ENCODE measurements at places on chromosomes 13 and 19.
A peak's percentile ranks its signal among the peaks of the same experiment; 100 is the strongest.

DNA sequence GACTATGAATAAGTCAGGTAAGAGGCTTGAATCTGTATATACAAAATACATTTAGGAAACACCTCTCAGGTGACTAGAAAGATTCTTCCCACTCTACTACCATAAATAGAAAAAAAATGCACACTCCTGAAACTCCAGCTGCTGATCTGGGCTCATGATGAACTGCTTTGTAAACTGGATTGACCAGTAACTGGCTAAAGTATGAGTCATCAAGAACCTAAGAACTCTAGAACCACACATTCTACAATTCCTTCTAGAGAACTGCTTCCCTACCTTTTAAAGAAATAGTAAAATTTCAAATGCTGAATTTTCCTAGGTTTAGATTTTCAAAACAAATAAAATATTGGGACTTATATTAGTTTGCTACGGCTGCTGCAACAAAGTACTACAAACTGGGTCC lies 55.2 kb downstream of the ELF1 start:
- no peak for DNase-seq

- no peak for DNase-seq
Observed at GRCh38 chr13:41827507-41828213, 133.2 kb downstream of the VWA8 start.

DNA sequence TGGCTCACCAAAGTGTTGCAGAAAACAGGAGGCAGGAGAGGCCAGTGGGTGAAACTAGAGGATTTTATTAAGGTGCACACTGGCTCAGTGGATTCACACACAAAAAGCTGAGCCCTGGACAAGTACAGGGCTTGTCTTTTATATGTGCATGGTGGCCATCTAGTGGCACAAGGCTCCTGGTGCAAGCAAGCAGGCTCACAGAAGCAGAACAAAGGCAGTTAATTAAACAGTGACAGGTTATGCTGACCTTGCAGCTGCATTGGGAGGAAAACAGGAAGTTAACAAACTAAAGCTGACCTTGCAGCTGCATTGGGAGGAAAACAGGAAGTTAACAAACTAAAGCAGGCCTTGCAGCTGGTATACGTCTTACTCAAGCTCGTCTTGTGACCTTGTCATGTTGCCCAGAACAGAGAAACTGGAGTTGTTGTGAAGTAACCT lies 65.3 kb upstream of the ZNF681 start:
- DNase-seq, result no peak

- DNase-seq, result no peak
Observed at GRCh38 chr13:50584856-50585580, 258.5 kb downstream of the DLEU7 start.

GRCh38 chr19:13622766-13623715 lies 116.8 kb upstream of the CACNA1A start:
- DNase-seq, result no peak

DNA sequence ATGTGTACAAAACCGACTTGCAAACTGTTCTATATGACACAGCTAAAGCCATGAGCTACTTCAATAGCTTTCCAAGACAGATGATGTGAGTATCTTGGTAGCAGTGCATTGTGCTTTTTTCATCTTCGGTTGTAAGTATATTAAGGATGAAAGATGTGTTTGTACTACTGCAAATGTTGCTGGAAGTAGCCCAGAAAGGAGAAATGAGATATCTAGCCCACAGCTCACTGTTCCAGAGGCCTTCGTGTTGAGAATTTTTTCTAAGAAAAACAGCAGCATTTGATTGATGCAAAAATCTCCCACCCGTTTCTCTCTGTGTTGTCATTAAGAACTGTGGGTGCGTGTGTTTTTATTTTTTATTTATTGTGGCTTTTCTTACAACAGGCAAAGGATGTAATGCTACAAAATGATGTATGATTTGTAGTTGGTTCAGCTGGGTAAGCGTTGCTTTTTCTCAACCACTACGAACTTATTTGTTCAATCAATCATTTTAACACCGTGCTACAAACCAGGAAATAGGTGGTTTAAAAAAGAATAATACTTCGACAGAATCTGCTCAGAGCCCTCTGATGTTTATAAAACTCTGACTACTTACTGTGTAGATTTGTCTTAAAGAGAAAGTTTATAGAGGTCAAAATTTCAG lies 41.6 kb upstream of the RFC3 start:
- DNase-seq, result no peak

- no peak for DNase-seq
Observed at GRCh38 chr13:98738213-98738612, 14.3 kb downstream of the SLC15A1 start.

DNA sequence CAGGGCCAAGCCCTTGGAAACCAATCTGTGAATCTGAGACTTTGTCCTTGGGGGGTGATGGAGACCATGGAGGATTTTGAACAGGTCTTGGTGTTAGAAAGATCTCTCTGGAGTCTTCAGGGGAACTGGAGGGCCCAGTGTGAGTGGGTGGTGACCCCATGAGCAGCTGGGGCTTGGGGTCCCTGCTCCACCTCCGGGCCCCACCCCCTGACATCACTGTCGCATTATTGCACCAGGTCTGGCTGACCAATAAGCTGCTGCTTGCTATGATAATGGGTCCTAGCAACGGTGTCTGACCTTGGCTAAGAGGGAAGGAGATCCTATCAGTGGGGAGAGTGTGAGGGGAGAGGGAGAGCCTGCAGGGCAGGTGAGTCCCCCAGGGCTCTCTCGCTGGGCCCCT lies at the start of gene IRGC:
Gene IRGC (plus strand): TSS at position 301 of the 400 bp plus-strand sequence. CDS start 2,483 bp downstream, outside the sequence.
- DNase-seq, result no peak

GRCh38 chr13:91133941-91134802 lies 213.3 kb upstream of the MIR17HG start:
- peak; percentile 53 for DNase-seq

- DNase-seq, result no peak
Observed at GRCh38 chr13:112509190-112509589, 78.8 kb downstream of the TUBGCP3 start.

- no peak for DNase-seq
Observed at GRCh38 chr19:1264801-1265614, 4.1 kb upstream of the CIRBP start.

GRCh38 chr13:60095300-60095699 lies 68.4 kb downstream of the DIAPH3 start:
- DNase-seq, result no peak

GRCh38 chr13:80877944-80878241 lies 537.0 kb upstream of the SPRY2 start:
- no peak for DNase-seq

DNA sequence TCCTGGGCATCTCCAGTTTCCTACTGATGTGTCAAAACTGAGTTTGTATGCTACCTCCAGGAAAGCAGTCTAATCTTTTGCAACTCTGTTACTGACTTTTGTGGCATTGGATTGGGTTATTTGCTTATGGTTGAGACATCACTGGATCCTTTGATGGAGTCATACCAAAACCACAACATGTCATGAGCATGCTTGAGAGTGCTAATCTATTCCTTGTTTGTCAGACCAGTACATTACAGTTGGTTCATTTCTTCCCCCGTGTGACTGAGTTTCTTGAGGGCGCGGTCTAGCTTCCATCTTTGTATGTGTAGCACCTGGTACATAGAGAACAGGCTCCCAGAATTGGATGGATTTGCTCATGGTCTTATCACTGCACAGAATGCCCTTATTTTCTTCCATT lies 43.2 kb downstream of the SUGT1 start:
- no peak for DNase-seq

DNA sequence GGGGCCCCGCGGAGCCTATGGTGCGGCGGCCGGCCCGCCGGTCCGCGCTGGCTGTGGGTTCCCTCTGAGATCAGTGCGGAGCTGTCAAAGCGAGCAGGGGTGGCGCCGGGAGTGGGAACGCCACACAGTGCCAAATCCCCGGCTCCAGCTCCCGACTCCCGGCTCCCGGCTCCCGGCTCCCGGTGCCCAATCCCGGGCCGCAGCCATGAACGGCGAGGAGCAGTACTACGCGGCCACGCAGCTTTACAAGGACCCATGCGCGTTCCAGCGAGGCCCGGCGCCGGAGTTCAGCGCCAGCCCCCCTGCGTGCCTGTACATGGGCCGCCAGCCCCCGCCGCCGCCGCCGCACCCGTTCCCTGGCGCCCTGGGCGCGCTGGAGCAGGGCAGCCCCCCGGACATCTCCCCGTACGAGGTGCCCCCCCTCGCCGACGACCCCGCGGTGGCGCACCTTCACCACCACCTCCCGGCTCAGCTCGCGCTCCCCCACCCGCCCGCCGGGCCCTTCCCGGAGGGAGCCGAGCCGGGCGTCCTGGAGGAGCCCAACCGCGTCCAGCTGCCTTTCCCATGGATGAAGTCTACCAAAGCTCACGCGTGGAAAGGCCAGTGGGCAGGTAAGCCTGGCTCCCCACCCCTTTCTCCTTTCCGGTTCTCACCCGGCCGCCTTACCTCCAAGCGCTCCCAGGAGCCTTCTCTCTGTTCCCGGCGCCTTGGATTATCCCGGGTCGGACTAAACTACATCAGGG lies at the start of gene PDX1:
Gene PDX1 (plus strand): TSS at position 67 of the 743 bp plus-strand sequence. CDS start 139 bp downstream, at position 206.
- DNase-seq, result no peak

DNA sequence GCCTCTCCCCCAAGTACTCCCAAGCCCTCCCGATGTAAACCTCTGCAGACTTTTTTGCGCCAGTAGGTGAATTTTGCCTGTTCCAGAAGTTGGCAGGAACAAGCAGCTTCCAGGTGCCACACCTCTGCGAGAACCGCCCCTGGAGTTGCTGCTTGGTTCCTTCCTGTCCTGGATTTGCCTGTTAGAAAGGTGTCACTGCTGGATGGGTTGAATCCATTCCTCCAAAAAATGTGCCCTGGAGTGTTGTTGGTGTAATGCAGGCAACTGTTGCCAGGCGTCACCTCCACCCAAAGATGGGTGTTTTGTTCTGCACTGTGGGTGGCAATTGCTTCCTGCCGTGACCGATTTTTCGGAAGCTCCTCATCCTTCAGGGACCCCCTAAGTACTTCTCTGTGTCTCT lies 5.7 kb downstream of the PGPEP1 start:
- no peak for DNase-seq

- DNase-seq, result no peak
Observed at GRCh38 chr19:41354343-41354953, 726 bp upstream of the TGFB1 start.

GRCh38 chr19:7992575-7992974 lies 12.9 kb downstream of the ELAVL1 start:
- no peak for DNase-seq

- DNase-seq, result no peak
Observed at GRCh38 chr13:113239357-113239756, 29.9 kb downstream of the CUL4A start.

- no peak for DNase-seq
Observed at GRCh38 chr13:90032841-90033493, 1314.5 kb upstream of the MIR17HG start.

GRCh38 chr13:64078480-64078936 lies 2662.9 kb upstream of the PCDH20 start:
- DNase-seq, result no peak

GRCh38 chr13:75825161-75825560 lies 189.0 kb downstream of the LMO7 start:
- DNase-seq, result peak; percentile 29

- no peak for DNase-seq
Observed at GRCh38 chr19:49669516-49669915, 3.8 kb downstream of the BCL2L12 start.

- DNase-seq, result no peak
Observed at GRCh38 chr19:47497050-47497766, 13.2 kb upstream of the KPTN start.
